Stimulated activated CD8-positive, alpha-beta memory T cell treated with anti-CD3 and anti-CD28 coated beads, Interleukin-4, amount 100 ng/mL, for 1 hour (primary cell): ENCODE measurements at places on chromosomes 12 and 14.

- DNase-seq: no peak
Observed at GRCh38 chr12:28631831-28632230, 441.6 kb downstream of the CCDC91 start.

DNA sequence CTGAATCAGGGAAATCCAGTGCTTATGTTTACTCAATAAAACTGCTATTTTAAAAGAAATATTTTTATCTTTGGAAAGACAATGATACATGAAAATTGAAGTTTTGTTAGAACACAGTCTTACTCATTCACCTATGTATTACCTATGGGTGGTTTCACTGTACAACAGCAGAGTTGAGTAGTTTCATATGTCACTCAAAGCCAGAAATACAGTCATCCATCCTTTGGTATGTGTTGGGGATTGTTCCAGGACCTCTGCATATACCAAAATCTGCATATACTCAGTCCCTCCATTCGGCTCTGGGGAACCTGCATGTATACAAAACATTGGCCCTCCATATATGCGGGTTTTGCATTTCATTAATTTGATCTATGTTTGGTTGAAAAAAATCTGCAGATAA, 190.6 kb downstream of the GPHN start:
- DNase-seq: no peak

DNA sequence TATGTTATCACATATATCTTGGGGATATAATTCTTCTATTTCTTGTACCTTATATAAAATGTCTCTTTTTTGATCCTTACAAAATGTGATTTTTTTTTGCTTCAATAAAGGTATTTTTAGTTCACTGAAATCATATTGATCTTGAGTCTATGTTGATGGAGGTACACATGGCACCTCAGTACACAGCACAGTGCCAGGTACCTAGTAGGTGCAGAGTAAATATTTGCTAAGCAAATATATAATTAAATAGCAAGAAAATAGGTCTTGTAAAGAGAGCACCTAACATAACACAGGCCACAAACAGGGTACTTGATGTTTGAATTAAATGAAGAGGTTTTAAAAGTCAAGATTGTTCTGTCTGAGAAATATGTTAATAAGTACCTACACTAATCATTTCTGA, 69.7 kb downstream of the CIT start:
- DNase-seq: no peak

DNA sequence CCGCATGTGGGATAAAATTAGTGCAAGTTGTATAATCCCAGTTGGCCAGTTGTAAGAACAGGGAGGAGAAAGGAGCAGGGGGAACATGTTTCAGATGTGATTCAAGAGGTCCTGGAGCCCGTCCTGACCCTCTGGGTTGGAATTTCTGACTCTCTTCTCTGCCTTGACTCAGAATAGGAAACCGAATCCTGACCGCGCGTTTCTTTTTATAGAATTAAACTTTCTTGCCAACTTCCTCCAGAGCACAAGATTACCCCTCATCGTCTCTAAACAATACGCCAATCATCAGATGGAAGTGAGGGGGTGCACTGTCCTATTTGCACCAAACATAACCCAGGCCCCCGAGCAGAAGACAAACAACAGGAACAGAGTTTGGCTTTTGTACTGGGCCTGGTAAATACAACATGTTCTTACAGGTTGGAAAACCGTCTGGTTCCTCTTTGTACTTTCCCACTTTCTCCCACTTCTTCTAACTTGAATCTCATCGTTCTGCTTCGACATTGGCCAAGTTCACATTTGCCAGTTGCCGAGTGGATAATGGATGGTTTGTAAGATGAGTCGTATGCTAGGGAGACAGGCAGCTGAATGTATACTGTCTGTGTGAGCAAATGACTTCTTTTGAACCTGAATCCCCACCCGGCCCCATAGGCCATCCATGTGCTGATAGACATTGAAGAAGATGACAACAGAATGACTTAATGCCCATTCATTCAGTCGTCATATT, 42.6 kb upstream of the MED13L start:
- no peak for DNase-seq

DNA sequence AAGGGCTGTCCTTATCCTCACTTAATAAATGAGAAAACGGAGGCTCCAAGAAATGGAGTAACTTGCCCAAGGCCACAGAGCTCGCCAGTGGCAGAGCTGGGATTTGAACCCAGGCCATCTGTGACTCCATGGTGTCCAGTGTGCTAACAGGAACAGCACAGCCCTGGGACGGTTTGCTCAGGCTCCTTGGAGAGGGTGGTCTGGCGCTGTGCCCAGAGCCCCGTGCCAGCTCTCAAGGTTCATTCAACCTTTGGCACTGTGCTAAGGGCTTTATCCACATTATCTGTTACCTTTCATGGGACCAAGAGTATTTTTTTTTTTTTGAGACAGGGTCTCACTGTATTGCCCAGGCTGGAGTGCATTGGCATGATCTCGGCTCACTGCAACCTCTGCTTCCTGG, 8.1 kb downstream of the DAO start:
- DNase-seq: no peak

DNA sequence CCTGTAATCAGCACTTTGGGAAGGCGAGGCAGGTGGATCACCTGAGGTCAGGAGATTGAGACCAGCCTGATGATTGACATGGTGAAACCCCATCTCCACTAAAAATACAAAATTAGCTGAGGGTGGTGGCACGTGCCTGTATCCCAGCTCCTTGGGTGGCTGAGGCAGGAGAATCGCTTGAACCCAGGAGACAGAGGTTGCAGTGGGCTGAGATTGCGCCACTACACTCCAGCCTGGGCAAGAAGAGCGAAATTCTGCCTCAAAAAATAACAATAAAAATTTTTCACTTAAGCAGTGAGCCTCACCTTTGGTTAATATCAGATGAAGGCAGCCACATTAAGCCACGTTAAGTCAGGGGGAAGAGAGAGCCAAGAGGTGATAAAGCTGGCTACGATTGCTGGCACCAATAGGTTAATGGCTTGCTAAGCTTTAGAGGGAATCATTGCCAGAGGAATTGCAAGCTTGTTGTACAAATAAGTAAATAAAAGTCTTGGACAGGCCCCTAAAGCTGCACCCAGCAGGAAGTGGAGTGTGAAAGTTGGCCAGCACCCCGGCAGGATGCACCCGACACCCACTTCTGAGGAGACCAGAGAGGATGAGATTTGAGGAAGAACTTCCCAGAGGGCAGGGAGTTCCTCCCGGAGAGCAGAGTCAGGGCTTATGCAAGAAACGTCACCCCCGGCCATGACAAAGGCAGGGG, 41.3 kb upstream of the TESC start:
- no peak for DNase-seq

GRCh38 chr12:66636771-66637170, 42.1 kb downstream of the GRIP1 start:
- no peak for DNase-seq

- DNase-seq: no peak
Observed at GRCh38 chr12:24911271-24911791, 37.6 kb downstream of the BCAT1 start.

GRCh38 chr12:103884316-103884715, 43.3 kb upstream of the NT5DC3 start:
- DNase-seq: no peak

- no peak for DNase-seq
Observed at GRCh38 chr12:66775871-66776270, 97.0 kb upstream of the GRIP1 start.

DNA sequence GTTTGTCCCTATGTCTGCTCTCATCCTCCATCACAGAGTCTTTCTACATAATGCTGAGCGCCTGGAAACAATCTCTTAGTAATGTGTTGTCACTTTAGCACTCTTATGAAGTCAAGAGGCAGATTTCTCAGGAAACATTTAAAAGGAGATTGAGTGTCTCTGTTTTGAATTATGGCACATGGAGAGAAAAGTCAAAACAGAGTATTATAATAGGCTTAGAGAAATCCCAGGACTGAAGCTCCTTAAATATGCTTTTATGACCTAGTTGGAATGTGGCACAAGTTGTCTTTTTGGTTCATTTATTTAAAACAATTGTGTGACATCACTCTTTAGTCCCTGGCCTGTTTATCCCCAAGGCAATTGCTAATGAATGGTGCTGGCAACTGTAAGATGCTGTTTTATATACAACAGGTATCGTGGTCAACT, 117.8 kb upstream of the HIF1A start:
- DNase-seq: no peak

- DNase-seq: no peak
Observed at GRCh38 chr12:121812320-121812871, 8.6 kb downstream of the SETD1B start.

- no peak for DNase-seq
Observed at GRCh38 chr14:51228391-51228790, 11.7 kb upstream of the TMX1 start.

- DNase-seq: no peak
Observed at GRCh38 chr12:119819322-119819721, 57.8 kb downstream of the CIT start.

GRCh38 chr14:104353921-104354701, 215.7 kb downstream of the KIF26A start:
- DNase-seq: no peak
